ENCODE measurements at places on chromosomes 13 and 19.

GRCh38 chr13:30898678-30899241 lies 7.3 kb upstream of the MEDAG start:
- peak; percentile 48 for DNase-seq

- no peak for DNase-seq
Observed at GRCh38 chr19:28471731-28472510, 741.0 kb downstream of the UQCRFS1 start.

DNA sequence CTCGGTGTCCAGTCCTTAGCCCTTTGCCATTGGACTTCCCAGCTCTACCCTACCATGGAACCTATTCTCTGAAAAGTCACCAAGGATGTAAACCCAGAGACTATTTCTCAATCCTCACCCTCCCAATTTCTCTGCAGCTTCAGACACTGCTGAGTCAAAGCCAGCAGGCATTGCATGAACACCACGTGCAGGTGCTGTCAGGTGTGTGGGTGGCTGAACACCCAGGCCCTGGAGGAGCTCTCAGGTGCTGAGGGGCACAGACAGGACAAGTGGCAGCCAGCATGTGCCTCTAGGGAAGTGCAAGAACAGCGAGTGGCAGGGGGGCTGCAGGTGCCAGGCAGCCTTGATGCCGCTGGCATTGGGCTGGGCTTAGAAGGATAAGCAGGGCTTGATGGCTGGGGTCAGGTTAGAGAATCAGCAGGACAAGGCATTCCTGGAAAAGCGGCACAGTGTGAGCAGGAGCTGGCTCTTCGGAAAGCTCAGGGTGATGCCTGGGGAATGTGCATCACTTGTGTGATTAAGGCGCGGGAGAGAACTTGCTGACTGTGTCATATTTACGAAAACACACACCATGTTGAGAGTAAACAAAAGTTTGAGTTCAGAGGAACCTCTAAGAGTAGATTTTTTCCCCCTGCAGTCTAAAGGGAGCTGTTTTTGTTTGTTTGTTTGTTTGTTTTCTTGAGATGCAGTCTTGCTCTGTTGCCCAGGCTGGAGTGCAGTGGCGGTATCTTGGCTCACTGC lies 83.8 kb downstream of the LNX2 start:
- DNase-seq = peak; percentile 38

- DNase-seq = no peak
Observed at GRCh38 chr19:54480051-54480450, 7.0 kb upstream of the CDC42EP5 start.

DNA sequence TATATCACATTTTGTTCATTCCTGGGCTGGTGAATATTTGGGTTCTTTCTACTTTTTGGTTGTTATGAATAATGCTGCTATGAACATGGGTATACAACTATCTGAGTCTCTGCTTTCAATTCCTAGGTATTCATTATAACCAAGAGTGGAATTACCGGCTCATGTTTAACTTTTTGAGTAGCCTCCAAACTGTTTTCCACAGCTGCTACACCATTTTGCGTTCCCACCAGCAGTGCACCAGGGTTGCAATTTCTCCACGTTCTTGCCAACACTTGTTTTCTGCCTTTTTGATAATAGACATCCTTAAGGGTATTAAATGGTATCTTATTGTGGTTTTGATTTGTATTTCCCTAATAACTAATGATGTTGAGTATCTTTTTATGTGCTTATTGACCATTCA lies 16.8 kb downstream of the CDK8 start:
- no peak for DNase-seq

GRCh38 chr19:6393074-6393982 lies at the start of gene GTF2F1:
Gene GTF2F1 (minus strand): TSS chr19:6393164. CDS start chr19:6392995, 169 bp downstream.
- peak; percentile 93 for DNase-seq

DNA sequence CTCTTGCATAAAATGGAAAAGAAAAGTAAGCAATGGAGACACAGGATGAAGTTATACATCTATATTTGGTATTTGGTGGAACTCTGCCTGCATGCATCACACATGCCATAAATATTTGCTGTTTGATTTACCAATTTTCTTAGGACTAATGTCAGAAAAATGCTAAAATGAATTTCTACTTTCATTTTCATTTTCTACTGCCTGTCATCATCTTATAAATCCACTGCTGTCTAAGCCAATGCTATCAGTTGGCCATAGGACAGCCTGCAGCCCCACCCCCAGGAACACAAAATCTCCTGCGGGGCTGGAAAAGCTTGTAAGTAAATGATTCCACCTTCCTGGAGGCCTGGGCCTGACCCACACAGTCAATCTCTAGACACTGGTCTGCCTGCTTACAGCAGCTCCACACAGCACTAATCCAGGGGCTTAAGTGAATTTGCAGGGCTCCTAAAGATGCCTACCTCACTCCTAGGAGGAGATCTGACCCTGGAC lies 122.0 kb downstream of the ENOX1 start:
- DNase-seq = peak; percentile 21

DNA sequence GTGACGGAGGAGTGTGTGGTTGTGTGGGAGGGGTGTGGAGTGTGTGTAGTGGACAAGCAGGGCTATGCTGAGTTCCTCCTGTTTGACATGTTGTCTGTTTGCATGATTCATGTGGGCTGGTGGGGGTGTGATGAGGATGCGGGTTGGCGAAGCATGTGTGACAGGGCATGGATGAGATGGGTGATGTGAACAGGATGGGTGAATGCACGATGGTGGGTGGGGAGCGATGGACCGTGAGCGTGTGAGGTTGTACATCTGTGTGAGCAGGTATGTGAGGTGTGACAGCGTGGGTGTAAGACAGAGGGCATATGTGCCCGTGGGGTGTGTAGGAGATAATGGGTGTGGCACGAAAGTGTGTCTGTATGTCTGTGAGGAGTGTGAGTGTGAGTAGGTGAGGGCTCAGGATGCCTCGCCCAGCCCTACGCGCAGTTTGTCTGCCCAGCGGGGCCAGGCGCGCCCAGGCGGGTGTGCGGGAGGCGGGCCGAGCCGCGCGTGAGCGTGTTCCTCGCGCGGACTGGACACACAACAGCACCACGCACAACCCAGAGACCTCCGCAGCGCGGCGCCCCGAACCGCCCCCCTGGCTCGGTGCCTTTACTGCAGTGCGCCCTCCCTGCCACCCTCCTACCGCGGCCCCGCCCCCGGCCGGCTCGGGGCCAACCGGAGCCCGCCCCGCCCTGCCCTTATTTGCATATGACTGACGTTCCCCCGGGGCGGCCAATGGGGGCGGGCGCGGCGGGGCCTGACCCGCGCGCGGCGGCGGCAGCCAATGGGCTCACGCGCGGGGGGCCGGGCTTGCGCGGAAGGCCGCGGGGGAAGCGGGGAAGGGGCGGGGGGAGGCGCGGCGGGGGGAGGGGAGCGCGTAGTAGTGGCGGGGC lies 14.4 kb downstream of the CIC start:
- DNase-seq = peak; percentile 96

GRCh38 chr13:29480893-29481525 lies 114.5 kb downstream of the SLC7A1 start:
- no peak for DNase-seq

DNA sequence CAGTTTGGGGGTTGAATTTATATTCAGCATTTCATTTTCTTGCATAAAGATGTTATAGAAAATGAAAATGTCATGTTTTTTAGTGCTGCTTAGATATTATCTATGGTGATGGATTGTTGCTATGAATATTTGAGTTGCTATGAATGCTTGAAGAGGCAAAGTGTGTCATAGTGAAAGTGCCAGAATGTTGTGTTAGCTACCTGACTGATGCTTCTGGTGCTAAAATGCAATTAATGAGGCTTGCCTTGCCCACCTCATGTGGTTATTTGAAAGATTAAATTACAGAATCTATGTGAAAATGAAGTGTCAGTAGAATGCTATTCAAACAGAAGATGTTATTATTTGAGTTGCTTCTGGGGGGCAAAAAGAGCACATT lies 62.7 kb upstream of the MYCBP2 start:
- no peak for DNase-seq

GRCh38 chr13:113049981-113050380 lies 55.6 kb upstream of the F7 start:
- no peak for DNase-seq

DNA sequence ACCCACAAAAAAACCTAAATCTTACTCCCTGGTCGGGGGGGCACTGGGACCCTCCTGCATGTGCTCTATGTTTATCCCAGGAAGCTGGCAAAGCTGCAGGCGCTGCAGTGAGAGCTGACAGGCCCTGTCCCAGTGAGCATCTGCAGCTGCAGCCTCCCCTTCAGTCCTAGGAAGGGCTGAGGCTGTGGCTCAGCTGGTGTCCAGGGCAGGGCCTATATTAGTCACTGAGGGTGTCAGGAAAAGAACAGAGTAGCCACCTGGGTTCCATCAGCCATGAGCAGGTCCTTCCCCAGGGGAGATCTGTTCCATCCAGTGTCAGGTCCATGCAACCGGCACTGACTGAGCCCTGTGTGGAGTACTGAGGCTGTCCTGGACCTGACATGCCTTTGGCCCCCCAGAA lies 120.5 kb downstream of the TNFRSF19 start:
- no peak for DNase-seq

GRCh38 chr19:6056801-6057650 lies 53.3 kb downstream of the RFX2 start:
- DNase-seq = peak; percentile 98

DNA sequence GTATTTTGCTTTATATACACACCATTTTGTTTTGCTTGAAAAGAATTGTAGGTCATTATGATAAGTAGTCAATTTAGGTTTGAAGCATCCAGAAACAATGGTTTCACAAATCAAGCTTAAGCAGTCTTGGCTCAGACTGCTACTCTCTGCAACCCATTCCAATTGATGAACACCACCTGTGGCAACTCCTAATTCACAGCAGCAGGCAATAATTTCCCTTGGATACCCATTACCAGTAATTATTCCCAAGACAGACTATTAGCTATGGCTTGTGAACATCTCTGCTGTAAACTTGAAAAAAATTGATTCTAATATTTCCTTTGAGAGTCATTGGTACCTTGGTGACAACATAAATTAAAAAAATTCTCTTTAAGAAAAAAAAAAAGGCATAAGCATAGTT lies 299.3 kb upstream of the SLITRK6 start:
- DNase-seq = no peak
